ENCODE measurements at places on chromosomes 16 and 17.

DNA sequence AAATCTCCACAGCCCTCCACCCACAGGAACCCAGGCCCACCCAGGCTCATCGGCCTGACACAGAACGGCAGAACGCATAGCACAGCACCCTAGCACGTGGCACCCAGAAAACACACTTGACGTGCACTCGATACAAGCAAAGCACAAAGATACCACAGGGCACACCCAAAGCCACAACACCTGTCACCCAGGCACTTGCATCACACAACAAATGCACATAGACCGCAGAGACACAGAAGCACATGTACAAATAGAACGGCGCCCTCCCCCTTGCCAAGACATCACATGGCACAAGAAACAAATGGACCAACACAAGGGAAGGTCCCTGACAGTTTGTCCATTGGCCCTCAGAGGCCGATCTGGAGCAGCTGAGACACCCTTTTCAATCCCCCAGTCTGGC lies 147.7 kb upstream of the WSCD1 start:
- DNase-seq = no peak

DNA sequence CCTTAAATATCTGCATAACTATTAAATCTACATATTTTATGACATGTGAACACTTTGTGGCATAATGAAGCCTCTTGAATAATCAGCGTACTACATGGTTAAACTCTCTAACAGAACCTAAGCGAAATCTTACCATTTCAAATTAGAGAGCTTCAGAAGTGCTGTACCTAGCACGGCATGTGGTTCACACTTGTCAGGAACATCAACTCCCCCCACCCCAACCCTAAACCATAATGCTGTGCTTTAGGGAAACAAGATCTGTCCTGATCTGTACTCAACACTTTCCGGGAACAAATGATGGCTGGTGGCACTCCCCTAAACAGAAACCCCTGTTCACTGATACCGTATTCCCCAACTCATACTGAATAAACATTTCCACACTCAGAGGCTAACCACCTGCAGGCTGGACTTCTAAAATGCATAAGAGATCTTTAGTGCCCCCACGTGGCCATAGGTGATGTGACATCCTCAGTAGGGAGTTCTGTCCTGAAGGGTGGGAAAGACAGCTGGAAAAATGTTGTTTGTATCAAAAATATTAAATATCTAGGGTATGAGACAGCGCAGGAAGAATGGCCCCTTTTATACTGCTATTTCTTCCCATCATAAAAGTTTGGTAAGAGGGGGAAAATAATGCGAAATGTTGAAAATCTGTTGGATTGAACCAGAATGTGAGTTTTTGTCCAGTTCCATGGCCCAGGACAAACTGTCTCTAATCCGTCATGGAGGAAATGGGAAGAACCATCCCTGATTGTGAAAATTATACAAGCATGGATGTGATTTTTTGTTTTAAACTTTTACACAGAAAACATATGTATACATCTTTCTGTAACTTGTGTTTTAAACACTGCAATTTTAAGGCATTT lies 88.6 kb downstream of the USP31 start:
- DNase-seq = peak; percentile 29

GRCh38 chr17:74768069-74768762 lies 7.9 kb downstream of the NAT9 start:
- DNase-seq = no peak

DNA sequence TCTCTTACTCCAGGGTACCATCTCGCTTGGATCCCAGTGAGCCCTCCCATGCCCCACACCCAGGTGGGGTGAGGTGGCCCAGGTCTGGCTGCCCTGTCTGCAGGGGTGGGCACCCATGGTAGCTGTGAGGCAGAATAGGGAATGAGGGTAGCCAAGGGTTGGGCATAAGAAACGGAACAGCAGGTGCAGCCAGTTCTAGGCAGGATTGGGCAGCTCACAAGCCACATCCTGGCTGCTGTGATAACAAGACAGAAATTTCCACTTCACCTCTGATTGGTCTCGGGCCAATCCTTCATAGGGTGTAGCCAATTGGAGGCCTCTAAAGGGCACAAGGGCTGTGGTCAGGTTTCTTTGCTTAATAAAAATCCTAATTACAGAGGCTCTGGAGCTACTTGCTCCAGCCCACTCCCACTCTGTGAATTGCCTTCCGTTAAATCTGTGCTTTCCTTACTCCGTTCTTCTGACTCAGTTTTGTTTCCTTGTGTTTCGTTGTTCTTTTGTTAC lies 1.5 kb upstream of the ARHGDIG start:
- no peak for DNase-seq

GRCh38 chr16:83054283-83054682 lies 427.5 kb downstream of the CDH13 start:
- DNase-seq = no peak

GRCh38 chr16:83727018-83727417 lies 80.8 kb upstream of the HSBP1 start:
- DNase-seq = no peak

GRCh38 chr16:75477680-75478473 lies 13.4 kb upstream of the TMEM170A start:
- DNase-seq = no peak

DNA sequence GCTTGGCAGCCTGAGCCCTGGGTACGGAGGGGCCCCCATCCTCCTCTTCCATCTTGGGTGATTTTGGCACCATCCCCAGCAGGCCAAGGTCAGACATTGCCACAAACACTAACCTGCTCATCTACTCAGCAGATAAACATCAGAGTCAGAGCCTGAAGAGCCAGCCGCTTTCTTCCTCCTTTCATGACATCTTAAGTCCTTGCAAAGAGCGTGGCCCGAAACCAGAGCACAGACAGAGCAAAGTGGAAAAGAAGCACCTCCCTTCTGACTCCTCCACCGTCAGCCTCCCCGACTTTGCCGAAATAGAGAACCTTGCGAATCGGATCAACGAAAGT lies 60.4 kb upstream of the RPH3AL start:
- DNase-seq = no peak

All from stimulated activated CD4-positive, alpha-beta T cell treated with anti-CD3 and anti-CD28 coated beads, Interleukin-1b, Interleukin-23, amount 100 ng/mL, for 1 hour (primary cell).